NCI-H748 treated with DMSO at 0.1 percent for 48 hours (cell line): ENCODE measurements at places on chromosomes 11 and 22.

- DNase-seq: no peak
These were observed 117.4 kb downstream of the SGSM3 start for GRCh38 chr22:40487663-40488249.

DNA sequence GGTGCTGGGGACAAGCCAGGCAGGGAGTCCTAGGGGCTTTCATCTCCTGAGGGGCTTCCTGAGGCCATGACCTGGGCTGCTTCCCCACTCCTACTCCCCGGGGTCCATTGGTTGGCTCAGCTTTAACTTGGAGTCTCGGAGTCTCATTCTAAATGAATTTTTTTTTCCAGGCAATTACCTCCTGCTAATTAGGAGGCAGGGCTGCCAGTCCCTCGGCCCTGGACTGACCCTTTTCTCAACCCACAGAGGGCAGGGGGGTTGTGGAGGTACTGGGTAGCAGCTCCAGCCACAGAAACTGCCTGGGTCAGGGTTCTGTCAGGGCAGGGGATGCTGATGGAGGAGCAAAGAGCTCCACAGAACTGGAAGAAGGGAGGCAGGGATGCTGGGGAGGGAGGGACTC is 11.9 kb downstream of the SYT7 start:
- no peak for DNase-seq

GRCh38 chr11:47589977-47590861 is 3.7 kb downstream of the FAM180B start:
- DNase-seq: no peak

- no peak for DNase-seq
These were observed 125.0 kb downstream of the RAB38 start for GRCh38 chr11:88050247-88050646.

GRCh38 chr11:5124891-5125620 is 13.1 kb downstream of the OR52A5 start:
- DNase-seq: no peak
